ENCODE measurements at places on chromosomes 16 and 17. TPM values are rescaled to one million over a fixed set of nuclear protein-coding genes. Genes with fewer than 3 reads are reported as not detected.

DNA sequence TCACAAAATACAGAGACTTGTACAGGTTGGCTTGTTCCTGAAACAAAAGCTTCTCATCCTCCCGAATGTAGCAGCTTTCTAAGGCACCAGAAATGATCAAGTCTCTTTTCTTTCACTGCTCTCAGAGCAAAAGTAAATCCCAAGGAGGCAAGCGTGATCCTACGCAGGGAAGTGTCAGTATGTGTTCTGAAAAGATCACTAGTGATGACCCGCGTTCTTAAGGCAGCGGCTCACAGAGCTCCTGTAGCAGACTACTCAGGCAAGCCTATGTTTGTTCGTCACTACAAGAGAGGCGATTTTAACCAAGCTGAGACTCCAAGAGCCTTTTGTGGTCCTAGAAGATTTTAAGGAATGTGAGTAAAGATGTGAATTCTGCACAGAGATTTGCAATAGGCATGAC lies 34.5 kb downstream of the WIPI1 start:
- no peak for DNase-seq
- H3K27me3 ChIP-seq = no peaks in the 10 kb centered on the region
- no peak overlapping the region for H3K27ac ChIP-seq
- H3K4me1 ChIP-seq = no peaks in the 10 kb centered on the region
- H3K36me3 ChIP-seq = peaks cover 27% of the 10 kb centered on the region
- H3K4me3 ChIP-seq = no peak overlapping the region

- H3K27me3 ChIP-seq = no peaks in the 10 kb centered on the region
- H3K36me3 ChIP-seq = peaks cover 9% of the 10 kb centered on the region
- no peaks in the 10 kb centered on the region for H3K4me1 ChIP-seq
- H3K4me3 ChIP-seq = no peak overlapping the region
These were observed 280.4 kb downstream of the SLC39A11 start for GRCh38 chr17:72811976-72812687.

DNA sequence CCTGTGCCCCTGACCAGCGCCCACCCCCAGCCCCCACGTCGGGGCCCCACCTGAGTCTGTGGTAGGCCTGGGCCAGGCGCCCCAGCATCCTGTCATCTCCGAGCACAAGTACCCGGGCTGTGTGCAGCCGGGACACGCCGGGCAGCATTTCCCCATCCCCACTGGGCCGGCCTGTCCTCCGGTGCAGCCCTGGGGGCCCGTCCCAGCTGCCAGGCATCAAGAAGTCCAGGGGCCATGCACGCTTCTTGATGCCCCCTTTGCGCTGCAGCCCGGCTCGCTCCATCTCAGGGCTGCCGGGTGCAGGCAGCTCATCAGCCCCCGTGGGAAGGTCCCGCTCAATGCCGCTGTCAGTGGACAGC lies 29.3 kb upstream of the MFSD6L start:
- H3K4me1 ChIP-seq = peaks cover 4% of the 10 kb centered on the region
- peaks cover 5% of the 10 kb centered on the region for H3K27me3 ChIP-seq
- H3K27ac ChIP-seq = no peak overlapping the region
- H3K36me3 ChIP-seq = no peaks in the 10 kb centered on the region
- no peak overlapping the region for H3K4me3 ChIP-seq

DNA sequence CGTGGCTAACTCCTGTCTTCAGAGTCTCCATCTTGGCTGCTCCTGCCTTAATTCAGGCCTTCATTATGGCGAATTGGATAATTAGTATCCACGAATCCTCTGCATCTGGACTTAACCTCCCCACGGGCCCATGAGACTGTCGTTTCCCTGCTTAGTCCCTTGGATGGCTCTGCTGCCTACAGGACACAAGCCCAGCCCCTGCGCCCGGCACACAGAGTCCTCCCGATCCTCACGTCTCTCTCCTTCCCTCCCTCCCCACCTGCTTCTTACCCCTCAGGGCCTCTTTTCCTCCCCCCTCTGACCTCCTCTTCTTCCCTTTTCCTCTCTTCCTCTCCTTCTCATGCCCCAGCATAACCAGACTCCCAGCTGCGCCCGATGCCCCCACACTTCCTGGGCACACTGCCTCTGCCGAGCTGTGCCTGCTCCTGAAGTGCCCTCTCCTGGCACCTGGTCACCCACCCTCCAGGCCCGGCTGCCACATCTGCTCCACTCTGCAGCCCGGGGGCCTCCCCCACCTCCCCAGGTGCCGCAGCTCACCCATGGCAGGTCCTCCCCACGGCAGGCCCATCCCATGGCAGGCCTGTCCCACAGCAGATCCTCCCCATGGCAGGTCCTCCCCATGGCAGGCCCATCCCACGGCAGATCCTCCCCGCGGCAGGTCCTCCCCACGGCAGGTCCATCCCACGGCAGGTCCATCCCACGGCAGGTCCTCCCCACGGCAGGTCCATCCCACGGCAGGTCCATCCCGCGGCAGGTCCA lies 45.9 kb downstream of the RPH3AL start:
- no peaks in the 10 kb centered on the region for H3K36me3 ChIP-seq
- H3K27ac ChIP-seq = peak overlapping the region; percentile 34
- peak overlapping the region; percentile 10 for H3K4me3 ChIP-seq
- H3K4me1 ChIP-seq = peaks cover 16% of the 10 kb centered on the region

- no peaks in the 10 kb centered on the region for H3K27me3 ChIP-seq
- H3K4me1 ChIP-seq = peaks cover 53% of the 10 kb centered on the region
- peaks cover 2% of the 10 kb centered on the region for H3K36me3 ChIP-seq
These were observed 26.3 kb downstream of the CUEDC1 start for GRCh38 chr17:57928928-57929327.

- no peak overlapping the region for H3K4me3 ChIP-seq
- H3K4me1 ChIP-seq = peaks cover 12% of the 10 kb centered on the region
- no peaks in the 10 kb centered on the region for H3K27me3 ChIP-seq
- no peak for DNase-seq
These were observed 11.3 kb downstream of the CX3CL1 start for GRCh38 chr16:57383276-57384247.

GRCh38 chr17:43900858-43901754 lies 6.2 kb downstream of the MPP2 start:
- H3K27ac ChIP-seq = no peak overlapping the region
- peaks cover 24% of the 10 kb centered on the region for H3K27me3 ChIP-seq
- no peaks in the 10 kb centered on the region for H3K36me3 ChIP-seq
- H3K4me3 ChIP-seq = peak overlapping the region; percentile 73
- DNase-seq = no peak

GRCh38 chr16:82699711-82700495 lies 73.1 kb downstream of the CDH13 start:
- H3K4me3 ChIP-seq = no peak overlapping the region
- no peaks in the 10 kb centered on the region for H3K4me1 ChIP-seq
- no peaks in the 10 kb centered on the region for H3K36me3 ChIP-seq
- DNase-seq = no peak
- H3K27me3 ChIP-seq = peaks cover 45% of the 10 kb centered on the region
- H3K27ac ChIP-seq = no peak overlapping the region

- no peaks in the 10 kb centered on the region for H3K27me3 ChIP-seq
- H3K4me1 ChIP-seq = peaks cover 19% of the 10 kb centered on the region
- H3K4me3 ChIP-seq = no peak overlapping the region
- peak overlapping the region; percentile 26 for H3K27ac ChIP-seq
These were observed 21.7 kb downstream of the LRRC75A start for GRCh38 chr17:16470265-16470664.

GRCh38 chr17:71966055-71966454 lies 154.8 kb upstream of the SOX9 start:
- no peak overlapping the region for H3K4me3 ChIP-seq
- no peaks in the 10 kb centered on the region for H3K27me3 ChIP-seq
- H3K36me3 ChIP-seq = no peaks in the 10 kb centered on the region
- no peak overlapping the region for H3K27ac ChIP-seq
- no peak for DNase-seq
- no peaks in the 10 kb centered on the region for H3K4me1 ChIP-seq

DNA sequence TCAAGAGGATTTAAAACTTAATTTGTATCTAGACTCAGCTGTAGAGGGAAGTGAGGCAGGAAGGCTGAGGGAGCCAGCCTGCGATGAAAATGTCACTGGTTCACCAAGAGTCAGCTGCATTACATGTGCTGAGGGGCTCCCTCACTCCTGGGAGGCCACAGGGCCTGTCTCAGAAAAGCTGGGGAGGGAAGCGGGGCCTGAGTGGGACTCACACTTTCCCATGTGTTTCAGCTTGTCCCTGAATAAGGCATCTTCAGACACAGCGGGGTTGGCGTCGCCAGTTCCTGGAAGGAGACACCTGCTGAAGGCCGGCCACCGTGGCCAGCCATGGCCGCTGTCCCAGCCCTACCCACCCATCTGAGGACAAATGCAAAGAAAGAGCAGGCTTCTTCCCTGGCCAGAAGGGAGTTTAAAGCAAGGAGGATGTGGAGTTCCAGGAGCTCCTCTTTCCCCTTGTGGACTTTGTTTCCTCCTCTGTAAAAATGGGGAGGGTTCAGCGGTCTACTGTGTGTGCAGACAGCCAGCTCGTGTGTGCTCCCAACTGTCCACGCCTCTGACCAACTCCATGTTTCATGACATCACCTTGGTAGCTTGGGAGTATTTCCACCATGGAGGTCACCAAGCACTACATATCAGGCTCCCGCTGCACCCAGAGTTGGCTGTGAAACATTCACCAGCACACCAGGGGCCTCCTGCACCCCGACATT lies 19.2 kb upstream of the MRPS23 start:
- H3K27ac ChIP-seq = peak overlapping the region; percentile 5
- DNase-seq = no peak
- H3K27me3 ChIP-seq = no peaks in the 10 kb centered on the region
- no peak overlapping the region for H3K4me3 ChIP-seq
- H3K36me3 ChIP-seq = peaks cover 22% of the 10 kb centered on the region

GRCh38 chr17:72219137-72219823 lies 98.5 kb downstream of the SOX9 start:
- H3K27me3 ChIP-seq = peaks cover 49% of the 10 kb centered on the region
- no peaks in the 10 kb centered on the region for H3K36me3 ChIP-seq
- peaks cover 13% of the 10 kb centered on the region for H3K4me1 ChIP-seq
- H3K27ac ChIP-seq = no peak overlapping the region
- peak overlapping the region; percentile 69 for H3K4me3 ChIP-seq
- no peak for DNase-seq

DNA sequence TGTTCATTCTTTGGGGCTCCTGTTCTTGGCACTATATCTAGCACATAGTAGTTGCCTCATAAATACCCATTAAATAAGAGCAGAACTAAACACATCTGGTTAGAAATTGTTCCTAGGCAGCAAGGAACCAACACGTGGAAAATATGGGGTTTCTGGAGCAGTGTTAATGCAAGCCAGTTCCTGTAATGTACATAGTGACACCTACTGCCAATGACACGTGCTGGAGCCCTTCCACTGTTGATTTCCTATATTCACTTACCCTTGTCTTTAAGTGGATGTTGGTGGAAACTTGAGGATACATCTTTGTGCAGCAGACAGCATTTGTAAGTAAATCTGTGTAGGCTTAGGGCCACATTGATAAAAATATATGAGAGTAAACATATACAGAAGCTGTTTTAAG lies 1.6 kb upstream of the IRF8 start:
- H3K4me3 ChIP-seq = no peak overlapping the region
- no peak overlapping the region for H3K27ac ChIP-seq
- no peaks in the 10 kb centered on the region for H3K36me3 ChIP-seq
- H3K27me3 ChIP-seq = peaks cover 81% of the 10 kb centered on the region
- no peak for DNase-seq
- peaks cover 13% of the 10 kb centered on the region for H3K4me1 ChIP-seq

- peak; percentile 85 for DNase-seq
- H3K27ac ChIP-seq = peak overlapping the region; percentile 74
- H3K4me1 ChIP-seq = peaks cover 19% of the 10 kb centered on the region
- H3K4me3 ChIP-seq = peak overlapping the region; percentile 80
These were observed 16.3 kb upstream of the AURKB start for GRCh38 chr17:8226536-8227237.

GRCh38 chr16:1707193-1707790 lies 1.3 kb downstream of the MAPK8IP3 start:
- peaks cover 13% of the 10 kb centered on the region for H3K4me1 ChIP-seq
- no peaks in the 10 kb centered on the region for H3K27me3 ChIP-seq
- DNase-seq = no peak
- H3K4me3 ChIP-seq = peak overlapping the region; percentile 82
- H3K36me3 ChIP-seq = peaks cover 1% of the 10 kb centered on the region
- H3K27ac ChIP-seq = peak overlapping the region; percentile 86

- no peak overlapping the region for H3K27ac ChIP-seq
- no peak for DNase-seq
- H3K27me3 ChIP-seq = peaks cover 7% of the 10 kb centered on the region
- H3K36me3 ChIP-seq = no peaks in the 10 kb centered on the region
These were observed 144.1 kb downstream of the SPECC1 start for GRCh38 chr17:20153231-20153630.

DNA sequence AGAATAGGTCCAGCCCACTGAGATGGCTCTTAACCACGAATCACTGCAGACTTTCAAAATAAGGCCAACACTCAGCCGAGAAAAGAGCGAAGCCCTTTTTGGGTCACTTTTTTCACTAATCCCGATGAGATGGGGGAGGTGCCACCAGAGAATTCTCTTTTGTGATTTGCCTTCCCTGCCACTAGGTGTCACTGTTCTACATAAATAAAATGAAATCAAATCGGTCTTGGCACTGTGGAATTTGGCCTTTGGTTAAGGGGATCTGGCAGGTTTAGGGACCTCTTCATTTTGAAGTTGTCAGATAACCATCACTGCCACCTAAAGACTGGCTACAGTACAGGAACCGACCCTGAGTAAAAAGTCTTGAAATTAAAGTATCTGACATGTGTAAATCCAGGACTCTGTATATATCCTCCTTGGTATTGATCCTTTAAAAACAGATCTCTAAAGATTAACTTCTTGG lies 147.0 kb downstream of the HS3ST4 start:
- no peaks in the 10 kb centered on the region for H3K36me3 ChIP-seq
- peaks cover 12% of the 10 kb centered on the region for H3K4me1 ChIP-seq
- H3K27ac ChIP-seq = no peak overlapping the region
- H3K27me3 ChIP-seq = no peaks in the 10 kb centered on the region

DNA sequence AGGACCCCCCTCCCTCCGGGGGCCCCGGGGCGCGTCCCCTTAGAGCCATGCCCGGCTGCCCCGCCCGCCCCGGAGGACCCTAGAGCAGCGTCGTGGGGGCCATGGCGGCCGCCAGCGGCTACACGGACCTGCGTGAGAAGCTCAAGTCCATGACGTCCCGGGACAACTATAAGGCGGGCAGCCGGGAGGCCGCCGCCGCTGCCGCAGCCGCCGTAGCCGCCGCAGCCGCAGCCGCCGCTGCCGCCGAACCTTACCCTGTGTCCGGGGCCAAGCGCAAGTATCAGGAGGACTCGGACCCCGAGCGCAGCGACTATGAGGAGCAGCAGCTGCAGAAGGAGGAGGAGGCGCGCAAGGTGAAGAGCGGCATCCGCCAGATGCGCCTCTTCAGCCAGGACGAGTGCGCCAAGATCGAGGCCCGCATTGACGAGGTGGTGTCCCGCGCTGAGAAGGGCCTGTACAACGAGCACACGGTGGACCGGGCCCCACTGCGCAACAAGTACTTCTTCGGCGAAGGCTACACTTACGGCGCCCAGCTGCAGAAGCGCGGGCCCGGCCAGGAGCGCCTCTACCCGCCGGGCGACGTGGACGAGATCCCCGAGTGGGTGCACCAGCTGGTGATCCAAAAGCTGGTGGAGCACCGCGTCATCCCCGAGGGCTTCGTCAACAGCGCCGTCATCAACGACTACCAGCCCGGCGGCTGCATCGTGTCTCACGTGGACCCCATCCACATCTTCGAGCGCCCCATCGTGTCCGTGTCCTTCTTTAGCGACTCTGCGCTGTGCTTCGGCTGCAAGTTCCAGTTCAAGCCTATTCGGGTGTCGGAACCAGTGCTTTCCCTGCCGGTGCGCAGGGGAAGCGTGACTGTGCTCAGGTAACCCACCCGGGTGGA lies 759 bp downstream of the ALKBH5 start:
- DNase-seq = peak; percentile 30
- peak overlapping the region; percentile 85 for H3K27ac ChIP-seq
- peaks cover 6% of the 10 kb centered on the region for H3K36me3 ChIP-seq
- H3K27me3 ChIP-seq = no peaks in the 10 kb centered on the region
- H3K4me1 ChIP-seq = peaks cover 53% of the 10 kb centered on the region

Gene NTN3
- total RNA-seq = 17.5 TPM

Gene FAM171A2
- 58.0 TPM for total RNA-seq

Gene CLEC19A
- total RNA-seq = not detected

Gene ATP1B2
- 10.2 TPM for total RNA-seq

Gene CLDN6
- 260 TPM for total RNA-seq

Gene NUP93
- total RNA-seq = 74.6 TPM

Gene CSH1
- total RNA-seq = not detected

Gene ZNF423
- 19.8 TPM for total RNA-seq

All from mesothelial cell of epicardium (in vitro differentiated cells).